ENCODE measurements at places on chromosomes 1 and 21.

DNA sequence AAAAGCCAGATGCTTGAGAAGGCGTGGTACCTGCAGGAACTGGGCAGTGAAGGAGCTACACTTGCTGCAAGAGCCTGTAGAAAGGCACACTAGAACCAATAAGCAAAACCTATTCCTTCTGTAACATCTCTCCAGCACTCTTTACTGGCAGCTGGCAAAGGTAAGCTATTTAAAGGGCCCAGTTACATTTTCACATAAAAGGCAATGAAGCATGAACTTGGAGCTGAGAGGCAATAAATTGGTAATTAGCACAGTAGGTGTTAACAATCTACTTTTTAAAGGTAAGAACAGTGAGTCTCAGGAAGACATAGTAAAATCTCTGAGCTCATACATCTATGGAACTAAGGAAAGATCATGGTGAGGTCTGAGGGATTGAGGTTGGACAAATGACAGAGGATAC lies 167.1 kb upstream of the OLFM3 start:
- DNase-seq, result no peak

DNA sequence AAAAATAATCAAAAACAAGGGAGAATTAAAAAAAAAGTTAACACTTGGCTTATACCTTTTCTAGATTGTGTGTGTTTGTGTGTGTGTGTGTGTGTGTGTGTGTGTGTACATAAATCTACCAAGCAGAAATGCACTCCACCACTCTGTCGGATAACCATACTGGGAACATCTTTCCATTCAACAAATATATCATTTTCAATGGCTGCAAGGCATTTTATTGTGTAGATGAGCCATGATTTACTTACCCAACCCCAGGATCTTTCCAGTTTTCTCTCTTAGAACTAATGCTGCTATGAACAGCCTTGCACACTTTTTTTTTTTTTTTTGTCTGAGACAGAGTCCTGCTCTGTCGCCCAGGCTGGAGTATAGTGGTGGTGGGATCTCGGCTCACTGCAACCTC lies 25.8 kb downstream of the LRRC38 start:
- DNase-seq, result no peak

DNA sequence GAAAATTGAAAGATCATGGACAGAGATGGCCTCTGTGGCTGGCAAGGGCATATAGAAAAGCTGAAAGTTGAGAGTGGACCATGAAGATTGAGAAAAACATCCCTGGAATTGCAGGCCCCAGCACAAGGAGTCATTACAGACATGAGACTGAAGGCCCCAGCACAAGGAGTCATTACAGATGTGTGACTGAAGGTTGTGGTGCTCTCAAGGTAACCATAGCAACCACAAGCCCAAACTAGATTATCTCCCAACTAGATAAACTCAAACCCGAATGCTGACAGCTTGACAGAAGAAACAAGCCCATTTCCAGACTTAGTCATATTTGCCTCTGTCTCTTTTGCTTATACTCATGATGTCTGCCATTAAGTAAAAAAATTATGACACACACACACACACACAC lies 1252.1 kb upstream of the ADGRL4 start:
- DNase-seq, result no peak

DNA sequence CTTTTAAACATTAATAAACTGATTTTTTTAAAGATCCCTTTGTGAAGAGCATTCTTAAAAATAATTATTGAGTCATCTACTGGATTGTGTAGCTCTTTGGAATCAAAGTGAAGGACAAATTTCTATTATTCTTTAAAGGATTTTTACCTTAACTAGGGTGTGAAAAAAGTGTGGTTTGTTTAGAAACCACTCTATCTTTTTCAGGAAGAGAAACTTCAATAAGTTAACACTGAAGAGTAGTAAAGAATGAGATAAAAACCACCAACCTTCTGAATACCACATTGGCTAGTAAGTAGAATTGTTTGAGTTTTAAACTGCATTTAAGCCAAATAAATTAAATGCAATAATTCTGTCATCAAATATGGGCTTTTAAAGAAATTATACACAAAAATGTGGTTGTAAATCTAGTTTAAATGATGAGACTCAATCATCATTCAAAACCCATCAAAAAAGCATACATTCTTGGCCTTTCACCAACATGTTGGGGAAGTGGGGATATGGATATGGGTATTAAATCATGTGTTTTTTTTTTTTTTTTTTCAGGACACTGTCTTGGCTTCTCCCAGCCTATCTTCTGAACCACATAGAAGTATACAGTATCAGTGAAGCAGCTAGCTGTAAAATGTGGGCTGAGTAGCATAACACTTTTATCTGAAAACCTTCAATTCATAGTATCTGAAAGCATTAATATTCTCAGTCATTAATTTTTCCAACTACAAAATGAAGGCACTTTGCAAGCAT lies 4.8 kb downstream of the S1PR1 start:
- DNase-seq, result peak; percentile 52

DNA sequence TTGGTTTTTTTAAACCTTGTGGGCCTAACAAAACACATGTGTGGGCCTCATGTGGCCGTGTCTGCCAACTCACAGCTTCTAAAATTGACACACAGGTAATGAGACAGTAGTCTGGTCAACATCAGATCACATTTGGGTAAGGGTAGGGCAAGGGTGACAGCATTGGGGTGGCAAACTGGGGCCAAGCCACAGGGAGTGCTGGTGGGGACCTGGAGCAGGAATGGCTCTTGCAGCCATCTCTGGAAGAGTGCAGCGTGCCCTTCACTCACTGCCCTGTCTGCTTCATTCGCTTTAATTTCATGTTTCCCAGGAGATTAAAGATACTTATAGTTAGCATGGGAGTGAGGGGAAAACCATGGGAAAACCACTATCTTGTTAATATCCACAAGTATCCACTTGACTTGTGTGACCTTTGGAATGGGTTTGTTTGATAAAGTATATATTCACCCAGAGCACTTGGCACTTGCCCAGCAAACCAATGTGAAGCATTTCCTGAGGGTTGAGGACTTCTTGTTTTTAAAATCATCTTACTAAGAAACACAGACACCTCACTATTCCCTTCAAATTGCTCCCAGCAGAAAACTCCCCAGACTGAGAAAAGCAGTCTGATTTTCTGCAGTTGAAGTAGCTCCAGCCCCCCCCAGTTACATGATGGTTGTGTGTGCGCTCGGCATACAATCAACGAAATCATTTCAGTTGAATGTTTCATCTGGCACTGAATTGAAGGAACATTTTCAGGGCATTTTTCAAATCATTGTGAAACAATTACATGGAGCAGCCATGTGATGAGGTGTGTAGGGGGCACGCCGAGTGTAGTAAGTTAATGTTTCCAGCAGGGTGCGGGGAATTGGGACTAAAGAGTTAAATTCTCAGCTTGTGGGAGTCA lies 175.7 kb downstream of the VPS13D start:
- no peak for DNase-seq

DNA sequence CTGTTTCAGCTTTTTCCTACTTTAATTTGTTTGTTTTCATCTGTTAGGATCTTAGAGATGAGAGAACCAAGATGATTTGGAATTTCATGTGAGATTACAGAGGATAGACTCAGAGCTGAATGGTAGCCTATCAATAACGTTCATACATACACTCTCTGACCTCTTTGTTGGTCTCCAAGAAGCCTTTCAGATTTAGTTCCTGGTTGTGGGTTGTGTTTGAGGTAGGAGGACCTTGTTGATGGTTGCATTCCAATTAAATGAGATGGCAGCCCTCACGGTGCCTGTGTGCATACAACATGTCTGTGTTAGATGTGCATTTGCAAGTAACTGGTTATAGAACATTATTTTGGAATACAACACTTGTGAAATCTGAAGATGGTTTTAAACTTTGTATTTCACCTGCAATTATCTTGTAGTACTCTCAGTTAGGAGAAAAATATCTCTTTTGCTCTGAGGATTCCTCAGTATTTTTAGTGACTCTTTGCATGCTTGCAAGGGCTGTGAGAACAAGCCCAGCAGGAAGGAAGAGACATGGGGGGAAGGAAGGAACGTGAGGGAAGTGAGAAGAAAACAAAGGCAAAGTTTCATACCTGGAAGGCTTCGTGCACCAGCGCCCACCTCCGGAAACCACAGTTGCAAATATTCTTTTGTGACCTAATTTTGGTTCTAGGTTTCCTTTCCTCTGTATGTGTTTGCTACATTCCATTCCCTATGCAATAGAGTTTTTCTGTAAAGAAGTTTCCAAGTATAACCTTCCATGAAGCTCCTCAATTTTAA lies 291.8 kb downstream of the DISC1 start:
- no peak for DNase-seq

DNA sequence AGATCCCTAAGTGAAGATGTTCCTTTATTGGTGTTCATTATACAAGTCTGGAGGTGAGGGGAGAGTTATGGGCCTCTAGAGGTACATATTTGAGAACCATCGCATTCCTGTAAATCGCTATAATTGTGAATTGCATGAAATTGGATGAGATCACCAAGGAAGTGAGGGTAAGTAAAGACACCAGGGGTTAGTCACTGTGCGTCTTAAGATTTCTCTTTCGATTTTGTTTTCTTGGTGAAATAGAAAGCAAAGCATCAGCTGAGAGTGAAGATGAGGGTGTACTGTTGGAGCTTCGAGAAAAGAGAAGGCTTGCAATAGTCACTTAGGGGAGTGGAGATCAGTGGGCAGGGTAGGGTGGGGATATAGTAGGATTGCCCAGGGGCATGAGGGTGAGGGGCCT lies 82.1 kb downstream of the RAVER2 start:
- DNase-seq, result no peak

GRCh38 chr1:48563021-48563420 lies 91.0 kb upstream of the SPATA6 start:
- no peak for DNase-seq

- no peak for DNase-seq
Observed at GRCh38 chr1:243731974-243732625, 117.9 kb downstream of the AKT3 start.

GRCh38 chr21:46080171-46081021 lies 17.5 kb upstream of the COL6A2 start:
- no peak for DNase-seq

DNA sequence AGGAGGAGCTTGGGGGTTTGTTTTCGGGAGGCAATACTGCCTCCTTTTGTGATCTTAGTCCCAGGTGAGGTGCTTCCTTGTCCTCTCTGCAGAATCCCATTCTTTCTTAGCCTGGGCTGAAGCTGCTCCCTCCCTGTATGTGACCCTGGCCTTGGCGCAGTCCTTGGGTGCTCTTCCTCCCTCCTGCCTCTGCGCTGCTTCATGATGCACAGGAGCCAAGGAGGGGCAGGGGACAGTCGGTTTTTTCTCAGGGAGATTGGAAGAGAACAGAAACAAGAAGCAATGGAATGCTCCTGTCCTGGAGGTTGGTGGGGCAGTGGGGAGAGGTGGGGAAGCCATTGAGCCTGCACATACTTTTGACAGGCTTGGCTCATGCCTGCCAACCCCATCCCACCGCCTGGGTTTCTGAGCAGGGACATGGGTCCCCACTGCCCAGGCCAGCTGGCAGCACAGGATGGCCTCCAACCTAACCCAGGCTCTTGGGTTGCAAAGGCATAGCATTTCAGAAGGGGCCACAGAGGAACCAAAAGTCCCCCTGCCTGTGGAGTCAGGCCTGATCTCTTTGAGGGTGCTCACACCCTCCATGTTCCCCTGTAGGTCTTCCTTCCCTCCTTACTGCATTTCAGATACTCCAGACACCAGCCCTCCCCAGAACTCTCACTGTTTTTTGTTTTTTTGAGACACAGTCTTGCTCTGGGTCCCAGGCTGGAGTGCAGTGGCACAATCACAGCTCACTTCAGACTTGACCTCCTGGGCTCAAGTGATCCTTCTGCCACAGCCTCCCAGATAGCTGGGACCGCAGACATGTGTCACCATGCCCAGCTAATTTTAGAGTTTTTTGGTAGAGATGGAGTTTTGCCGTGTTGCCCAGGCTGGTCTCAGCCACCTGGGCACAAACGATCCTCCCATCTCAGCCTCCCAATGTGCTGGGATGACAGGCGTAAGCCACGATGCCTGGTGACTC lies 16.1 kb downstream of the IL6R start:
- DNase-seq, result no peak

- no peak for DNase-seq
Observed at GRCh38 chr1:11539850-11540772, 61.2 kb downstream of the DISP3 start.

- no peak for DNase-seq
Observed at GRCh38 chr1:6802893-6803292, 17.6 kb downstream of the CAMTA1 start.

DNA sequence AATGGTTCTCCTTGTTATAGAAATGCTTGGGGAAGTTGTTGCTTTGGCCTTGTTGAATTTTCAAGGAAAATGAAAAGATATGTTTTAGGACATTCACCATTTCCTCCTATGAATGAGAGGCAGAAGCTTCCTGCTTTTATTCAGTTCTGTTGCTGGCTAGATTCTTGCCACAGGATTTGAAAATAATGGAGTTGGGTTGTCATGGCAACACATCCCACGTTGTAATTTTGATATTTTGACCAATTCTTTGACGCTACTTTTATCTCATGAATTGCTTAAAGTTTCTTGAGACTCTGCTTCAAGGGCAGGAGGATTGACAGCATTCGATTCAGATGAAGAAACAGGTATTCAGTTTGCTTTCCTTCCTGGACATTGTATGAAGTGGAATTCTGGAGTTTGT lies 331.5 kb downstream of the PRDM2 start:
- DNase-seq, result no peak

GRCh38 chr1:2971101-2971501 lies 50.2 kb upstream of the ACTRT2 start:
- DNase-seq, result no peak

DNA sequence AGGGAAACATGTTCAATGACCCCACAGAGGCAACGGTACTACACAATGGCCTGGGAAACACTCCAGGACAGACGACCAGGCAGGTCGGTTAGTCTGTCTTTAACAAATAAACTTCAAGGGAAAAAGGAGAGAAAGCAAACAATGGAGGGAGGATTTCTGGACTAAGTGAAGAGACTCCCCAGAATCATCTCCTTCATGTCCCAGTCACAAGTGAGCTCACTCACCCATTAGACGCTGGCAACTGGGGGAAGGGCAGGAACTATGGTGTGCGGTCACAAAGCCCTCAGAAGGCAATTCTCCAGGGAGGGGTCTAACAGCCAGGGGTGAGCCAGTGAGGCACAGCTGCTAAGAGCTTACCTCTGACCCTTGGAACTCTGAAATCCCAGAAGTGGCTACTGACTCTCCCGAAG lies 55.7 kb upstream of the NADK start:
- DNase-seq, result no peak

DNA sequence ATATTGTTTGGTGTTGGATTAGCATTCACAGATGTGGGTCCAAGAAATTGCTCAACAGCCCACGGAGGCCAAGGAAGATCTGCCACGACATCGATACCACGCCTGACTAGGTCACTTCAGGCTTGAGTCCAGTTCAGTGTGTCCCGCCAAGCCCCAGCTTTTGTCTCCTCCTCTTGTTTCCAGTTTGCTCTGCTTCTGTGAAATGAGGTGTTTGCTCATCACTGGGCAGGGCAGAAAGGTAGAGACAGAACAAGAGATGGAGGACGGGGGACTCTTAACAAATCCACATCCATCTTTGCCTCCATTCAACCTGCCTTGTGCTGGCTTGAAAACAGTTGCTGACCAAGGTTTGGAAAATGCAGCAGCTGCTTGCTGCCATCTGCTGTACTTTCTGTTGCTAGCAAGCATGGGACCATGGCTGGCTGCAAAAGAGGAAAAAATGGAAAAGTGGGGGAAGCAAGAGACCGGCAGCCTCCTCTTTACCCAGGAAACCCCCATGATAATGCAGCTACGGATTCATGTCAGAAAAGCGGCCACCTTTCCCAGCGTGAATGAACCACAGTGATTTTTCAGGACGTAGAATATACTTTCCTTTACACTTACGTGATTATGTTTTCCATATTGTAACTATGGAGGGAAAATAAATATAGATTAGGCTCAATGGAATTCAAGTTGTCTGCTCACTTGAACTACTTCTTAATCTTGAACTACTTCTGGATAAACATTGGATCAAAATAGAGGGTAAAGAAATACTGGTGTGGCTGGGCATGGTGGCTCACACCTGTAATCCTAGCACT lies 80.2 kb upstream of the GREM2 start:
- DNase-seq, result no peak

Data from T-helper 2 cell (primary cell).